ENCODE measurements at places on chromosomes 2 and 18. TPM values are rescaled to one million over a fixed set of nuclear protein-coding genes. Genes with fewer than 3 reads are reported as not detected.

The RPRD1A gene
- 49.9 TPM for total RNA-seq

The CRACDL gene
- total RNA-seq: 2.7 TPM

The CFAP65 gene
- 0.82 TPM for total RNA-seq

DNA sequence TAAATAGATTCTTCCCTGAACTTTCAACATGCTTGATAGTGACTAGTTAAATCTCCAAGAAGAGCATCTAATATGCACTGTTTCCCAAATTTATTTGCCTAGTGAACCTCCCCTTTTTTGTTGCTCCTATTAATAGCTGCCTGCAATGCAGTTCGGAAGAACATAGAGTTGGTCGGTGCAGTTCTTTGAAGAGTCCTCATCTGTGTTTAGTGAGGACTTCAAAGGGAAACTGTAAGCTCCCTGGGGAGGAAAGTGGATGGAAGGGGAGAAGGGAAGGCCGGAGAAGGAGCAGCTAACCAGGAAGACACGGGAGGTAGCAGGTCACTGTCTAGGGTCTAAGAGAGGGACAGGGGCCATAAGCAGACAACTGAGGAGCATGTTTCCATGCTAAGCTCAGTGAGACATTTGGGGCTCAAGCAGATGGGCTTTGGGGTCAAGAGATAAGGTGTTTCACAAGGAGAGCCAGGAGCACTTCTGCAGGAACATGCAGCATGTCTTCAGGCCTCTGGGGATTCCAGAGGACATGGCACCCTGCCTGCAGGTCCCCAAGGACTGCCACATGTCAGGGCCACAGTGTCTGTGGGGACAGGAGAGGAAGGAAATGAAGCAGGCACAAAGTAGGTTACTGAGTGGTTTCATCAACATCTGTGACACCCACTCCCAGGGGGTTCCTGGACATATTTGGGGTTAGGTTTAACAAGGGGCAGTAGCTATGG is 48.7 kb upstream of the ANXA4 start:
- H3K27me3 ChIP-seq: no peaks in the 10 kb centered on the region
- DNase-seq: no peak
- no peaks in the 10 kb centered on the region for H3K36me3 ChIP-seq
- no peaks in the 10 kb centered on the region for H3K4me1 ChIP-seq

GRCh38 chr2:219396863-219397457 is 9.2 kb upstream of the DNPEP start:
- H3K36me3 ChIP-seq: no peaks in the 10 kb centered on the region
- no peaks in the 10 kb centered on the region for H3K27me3 ChIP-seq
- H3K4me1 ChIP-seq: no peaks in the 10 kb centered on the region
- DNase-seq: no peak

DNA sequence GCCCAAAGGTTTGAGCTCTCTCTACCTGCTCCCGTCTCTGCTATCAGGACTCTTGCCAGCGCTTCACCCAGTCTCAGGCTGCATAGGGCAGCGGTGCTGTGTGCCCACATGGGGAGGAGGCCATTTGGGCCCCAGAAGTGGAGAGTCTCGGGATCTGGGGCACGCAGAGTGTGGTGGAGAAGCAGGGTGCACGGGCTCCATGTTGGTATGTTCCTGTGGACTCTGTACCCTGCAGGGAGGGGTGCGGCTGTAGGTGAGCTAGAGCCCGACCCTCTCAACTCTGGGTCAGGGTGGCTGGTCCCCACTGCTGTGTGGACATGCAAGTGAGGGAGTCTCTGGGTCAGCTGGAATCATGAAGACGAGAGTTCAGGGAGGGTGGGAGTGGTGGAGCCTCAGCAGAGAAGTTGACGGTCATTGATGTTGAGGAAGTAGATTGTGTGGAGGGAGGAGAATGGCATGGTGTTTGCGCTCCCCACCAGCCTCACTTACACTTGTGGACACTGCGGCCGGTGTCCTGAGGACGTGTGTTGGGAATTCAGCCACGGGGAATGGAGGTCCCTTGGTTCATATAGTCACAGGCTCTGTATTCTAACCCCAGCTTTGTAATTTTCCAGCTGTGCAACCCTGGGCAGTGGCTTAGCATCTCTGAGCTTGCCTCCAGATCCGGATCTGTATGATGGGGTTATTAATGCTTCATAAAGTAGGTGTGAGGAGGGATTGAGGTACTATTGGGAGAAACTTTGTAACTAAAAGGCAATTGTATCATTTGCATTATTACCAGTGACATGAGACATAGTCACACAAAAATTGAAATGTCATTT is 840 bp upstream of the PSD4 start:
- DNase-seq: no peak
- no peak overlapping the region for H3K4me3 ChIP-seq
- no peaks in the 10 kb centered on the region for H3K36me3 ChIP-seq
- H3K27me3 ChIP-seq: no peaks in the 10 kb centered on the region
- no peak overlapping the region for H3K27ac ChIP-seq
- H3K4me1 ChIP-seq: no peaks in the 10 kb centered on the region

- H3K4me1 ChIP-seq: no peaks in the 10 kb centered on the region
- H3K27me3 ChIP-seq: no peaks in the 10 kb centered on the region
- no peaks in the 10 kb centered on the region for H3K36me3 ChIP-seq
- H3K4me3 ChIP-seq: no peak overlapping the region
These were observed 111.4 kb downstream of the THNSL2 start for GRCh38 chr2:88281302-88282217.

Measured in ovary (tissue), 10 donors.